M059J (cell line): ENCODE measurements at places on chromosomes 1 and 21. TPM values are rescaled to one million over a fixed set of nuclear protein-coding genes. Genes with fewer than 3 reads are reported as not detected.

Gene CYB561D1
- 6.6 and 8.0 TPM in 2 replicates for total RNA-seq

Gene SPATC1L
- 17.4 and 21.6 TPM in 2 replicates for total RNA-seq

DNA sequence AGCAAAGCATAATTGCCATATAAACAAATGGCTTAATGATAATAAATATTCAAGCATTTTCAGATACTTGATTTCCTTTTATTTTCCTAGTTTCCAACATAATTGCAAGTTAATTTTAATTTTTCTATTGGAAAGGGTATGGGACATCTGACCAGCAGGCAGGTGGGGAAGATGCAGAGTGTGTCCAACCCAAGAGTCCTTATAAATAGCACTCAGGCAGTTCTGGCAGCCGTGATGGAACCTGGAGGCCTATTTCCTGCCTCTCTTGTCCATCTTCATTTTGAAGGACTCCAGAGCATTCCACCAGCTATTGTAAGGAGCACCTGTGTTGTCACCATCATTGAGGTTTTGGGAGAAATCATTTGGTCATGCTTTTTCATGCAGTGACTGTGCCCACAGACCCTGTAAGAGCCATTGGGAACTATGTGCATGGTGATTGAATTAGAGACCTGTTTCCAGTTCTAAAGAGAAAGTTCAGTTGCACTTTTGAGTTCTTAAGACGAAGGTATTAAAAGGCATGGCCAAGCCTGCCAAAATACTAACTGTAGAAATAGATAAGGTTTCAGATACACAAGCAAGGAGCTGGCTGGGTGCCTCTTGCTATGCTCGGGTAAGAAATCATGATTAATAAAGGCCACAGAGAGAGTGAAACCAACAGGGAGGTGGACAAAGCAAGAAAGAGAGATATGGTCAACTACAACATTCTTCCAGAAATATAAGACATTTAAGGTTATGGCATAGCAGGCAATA, 92.3 kb downstream of the SPATA46 start:
- DNase-seq, result no peak

DNA sequence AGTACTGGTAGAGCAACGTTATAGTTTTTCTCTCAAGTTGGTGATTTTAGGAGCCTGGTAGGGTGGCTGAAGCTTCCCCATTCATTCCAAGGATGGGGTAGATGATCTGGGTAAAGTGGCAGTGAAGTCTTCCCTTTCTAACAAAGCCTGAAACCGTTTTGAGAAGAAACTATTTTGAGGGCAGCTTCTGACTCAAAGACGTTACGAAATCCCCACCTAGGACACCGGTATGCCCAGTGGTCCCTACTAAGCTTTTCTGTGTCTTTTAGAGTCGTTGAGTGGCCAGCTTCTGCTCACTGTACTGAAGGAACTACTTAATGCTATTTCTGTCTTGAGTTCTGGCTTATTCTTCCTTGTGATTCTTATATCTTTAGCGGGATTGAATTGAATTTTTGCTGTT, 1.4 kb downstream of the WDTC1 start:
- DNase-seq, result no peak

Gene F3
- total RNA-seq, result 76.5 and 131 TPM in 2 replicates

DNA sequence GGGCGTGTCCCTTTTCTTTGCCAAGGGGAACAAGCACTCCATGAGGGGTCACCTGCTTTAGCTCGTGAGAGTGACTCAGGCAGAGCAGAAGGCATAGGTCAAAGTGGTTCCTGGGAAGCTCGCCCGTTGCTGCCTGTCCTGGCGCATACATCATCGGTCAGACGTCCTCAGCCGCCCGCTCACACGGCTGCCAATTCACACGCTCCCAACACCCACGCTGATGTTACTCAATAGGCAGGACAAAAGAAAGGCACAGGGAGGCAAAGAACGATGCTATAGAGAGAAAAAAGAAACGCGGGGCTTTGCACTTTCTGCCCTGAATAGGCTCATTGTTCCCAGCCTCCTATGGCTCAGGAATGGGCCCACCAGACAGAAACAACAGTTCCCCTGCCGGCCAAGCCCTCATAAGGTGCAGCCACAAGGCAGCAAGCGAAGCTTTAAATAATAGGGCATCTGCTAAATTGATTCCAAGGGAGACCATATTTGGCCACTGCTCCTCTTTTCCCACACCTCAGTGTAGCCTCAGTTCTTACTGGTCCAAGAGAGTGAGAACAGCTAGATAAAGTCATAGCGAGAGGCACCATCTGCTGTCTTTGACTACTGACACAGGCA, 38.7 kb downstream of the VTCN1 start:
- peak; percentile 88 for DNase-seq

DNA sequence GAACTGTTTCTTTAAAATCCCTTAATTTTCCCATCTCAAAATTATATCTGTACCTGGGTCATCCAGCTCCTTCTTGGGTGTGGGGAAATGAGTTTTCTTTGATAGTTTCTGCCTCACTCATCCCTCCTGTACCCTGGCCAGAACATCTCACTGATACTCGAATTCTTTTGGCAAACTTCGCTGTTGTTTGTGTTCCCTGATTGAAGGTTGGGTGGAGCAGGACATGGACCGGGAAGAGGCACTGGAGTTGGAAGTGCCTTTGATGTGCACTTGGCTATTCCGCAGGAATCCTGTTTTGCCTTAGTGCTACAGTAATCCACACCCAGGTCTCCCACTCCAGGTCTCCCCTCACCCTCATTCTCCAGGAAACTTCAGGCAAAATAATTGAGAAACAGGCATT, 11.2 kb downstream of the MINDY1 start:
- no peak for DNase-seq

Gene NTPCR
- 67.2 and 92.3 TPM in 2 replicates for total RNA-seq

Gene TAS1R1
- 0.27 TPM in 1 of 2 replicates, not detected in the other for total RNA-seq

GRCh38 chr1:30045304-30046090, 677.9 kb downstream of the MATN1 start:
- DNase-seq, result no peak

- no peak for DNase-seq
These were observed 96.6 kb downstream of the FOXD2 start for GRCh38 chr1:47534436-47534835.
